KG1 (cell line): ENCODE measurements at places on chromosomes 3 and 15.

DNA sequence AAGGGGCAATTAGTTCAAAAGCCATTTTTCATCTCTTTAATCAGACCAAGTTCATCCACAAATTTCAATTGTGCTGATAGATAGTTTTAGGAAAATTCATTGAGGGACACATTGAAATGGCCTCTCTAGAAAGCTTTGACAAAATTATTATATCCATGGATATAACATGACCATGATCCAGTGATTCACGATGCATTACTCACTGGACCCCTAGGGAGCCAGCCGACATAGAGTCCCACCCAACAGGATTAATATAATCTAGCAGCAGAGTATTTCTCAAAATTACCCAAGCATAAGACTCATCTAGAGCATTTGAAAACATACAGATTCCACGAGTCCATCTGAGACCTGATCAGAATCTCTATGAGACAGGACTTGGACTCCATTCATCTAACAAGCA lies 100.3 kb downstream of the FRMD5 start:
- no peak for DNase-seq

DNA sequence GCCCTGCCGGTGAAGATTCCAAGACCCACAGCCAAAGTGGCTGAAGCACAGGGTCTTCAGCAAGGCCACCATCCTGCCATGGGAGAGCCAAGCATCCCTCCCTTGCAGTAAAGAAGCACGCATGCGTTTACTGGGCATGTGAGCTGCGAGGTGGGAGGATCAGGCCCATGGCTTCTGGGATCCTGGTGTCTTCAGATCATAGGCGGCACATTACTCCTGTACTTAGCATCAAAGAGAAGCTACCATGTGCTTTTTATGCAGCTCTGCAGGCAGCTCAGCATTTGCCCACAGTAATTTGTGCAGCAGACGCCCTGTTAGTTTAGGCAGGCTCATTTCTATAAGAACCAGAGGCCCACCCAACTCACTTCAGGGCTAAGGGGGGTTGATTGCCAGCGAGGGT lies 45.7 kb downstream of the IDH2 start:
- no peak for DNase-seq

DNA sequence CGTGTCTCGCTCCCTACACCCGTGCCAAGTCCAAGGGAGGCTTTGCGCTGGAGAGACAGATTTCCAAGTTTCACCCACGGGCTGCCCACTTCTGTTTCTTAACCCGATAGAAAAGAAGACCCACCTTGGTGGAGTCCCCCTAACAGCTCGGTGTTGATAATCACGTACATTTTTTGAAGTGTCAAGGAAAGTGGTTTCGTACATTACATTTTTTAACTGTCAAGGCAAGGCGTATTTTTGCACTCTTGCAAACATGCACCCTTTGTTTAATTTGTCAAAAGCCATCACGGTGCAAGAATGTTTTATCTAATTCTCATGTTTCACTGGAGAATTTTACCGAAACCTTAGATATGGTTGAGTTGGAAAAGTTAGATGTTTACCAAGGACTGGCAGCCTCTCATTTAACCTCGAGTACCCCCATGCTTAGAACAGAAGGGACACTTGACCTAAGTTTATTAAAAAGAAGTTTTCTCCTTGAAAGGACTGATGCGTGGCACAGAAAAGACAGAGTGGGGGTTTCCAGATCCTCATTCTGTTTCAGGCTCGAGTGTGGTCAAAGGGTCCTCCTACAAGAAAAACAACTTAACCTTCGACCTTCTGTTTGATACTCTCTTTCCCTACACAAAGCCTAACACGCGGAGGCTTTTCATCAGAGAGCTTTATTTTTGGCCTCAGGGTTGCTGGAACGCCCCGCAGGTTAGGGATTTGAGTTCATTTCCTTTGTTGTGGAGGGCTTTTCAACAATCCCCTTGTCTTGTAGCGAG lies 882 bp downstream of the GXYLT2 start:
- DNase-seq, result no peak

DNA sequence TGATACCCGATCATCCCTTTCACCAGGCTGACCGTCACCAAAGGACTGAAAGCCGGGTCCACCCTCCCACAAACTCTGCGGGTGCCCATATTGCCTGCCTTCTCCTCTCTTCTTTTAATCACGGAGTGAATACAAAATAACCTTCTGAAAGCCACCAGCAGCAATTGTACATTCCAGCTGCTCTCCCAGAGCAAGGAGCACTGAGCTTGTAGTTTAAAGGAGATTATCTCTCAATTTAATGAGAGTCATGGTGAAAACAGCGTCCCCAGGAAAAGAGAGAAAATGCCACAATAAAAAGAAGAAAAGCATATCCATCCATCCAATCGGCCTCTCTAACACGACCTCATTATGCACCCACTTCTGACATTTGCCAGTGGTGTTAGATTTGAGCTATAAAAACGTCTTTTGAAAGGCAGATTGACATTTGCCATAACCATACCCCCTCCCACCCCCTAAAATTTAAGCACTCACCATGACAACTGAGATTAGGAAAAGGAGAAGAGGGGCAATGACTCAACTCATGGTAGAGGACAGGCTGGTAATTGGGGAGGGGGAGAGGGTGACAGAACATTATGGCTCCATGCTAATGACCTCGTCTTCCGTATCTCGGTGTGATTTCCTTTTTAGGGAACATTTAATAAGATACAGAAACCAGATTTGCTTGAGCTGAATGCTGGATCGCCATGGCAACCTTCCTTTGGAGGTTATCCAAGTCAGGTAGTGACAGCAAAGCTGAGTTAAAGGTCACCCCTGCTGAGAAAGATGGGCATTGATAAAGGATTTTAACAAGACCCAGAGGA lies 106.2 kb downstream of the ST8SIA2 start:
- no peak for DNase-seq

DNA sequence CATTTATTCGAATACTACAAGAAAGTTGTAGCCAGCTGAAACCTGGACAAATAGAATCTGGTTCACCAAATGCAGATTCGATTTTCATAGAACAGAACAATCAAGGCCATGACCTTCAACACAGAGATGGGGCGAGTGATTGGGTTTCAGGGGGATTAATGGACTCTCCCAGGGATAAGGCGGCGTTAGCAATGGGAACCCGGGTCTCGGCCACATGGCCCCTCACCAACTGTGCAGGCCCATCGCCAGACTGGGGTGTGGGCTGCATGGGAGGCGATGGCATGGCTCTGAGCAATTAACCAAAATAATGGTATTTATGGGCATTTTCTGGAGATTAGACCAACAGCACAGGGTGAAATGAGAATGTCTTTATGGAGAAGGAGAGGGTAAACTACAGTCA lies 34.2 kb downstream of the VGLL4 start:
- no peak for DNase-seq
